Effector CD4-positive, alpha-beta T cell (primary cell): ENCODE measurements at places on chromosomes 12 and 14.

- DNase-seq: no peak
Measured at GRCh38 chr12:26058308-26058707, 66.5 kb downstream of the BHLHE41 start.

- DNase-seq: no peak
Measured at GRCh38 chr14:103072595-103073366, 11.2 kb upstream of the LBHD2 start.

GRCh38 chr12:54428050-54429013, 9.3 kb upstream of the ITGA5 start:
- no peak for DNase-seq

GRCh38 chr14:103302966-103303365, 31.1 kb upstream of the EIF5 start:
- DNase-seq: no peak

- DNase-seq: no peak
Measured at GRCh38 chr14:61753631-61754030, 8.6 kb upstream of the SNAPC1 start.
